ENCODE measurements at places on chromosomes 4 and X. TPM values are rescaled to one million over a fixed set of nuclear protein-coding genes. Genes with fewer than 3 reads are reported as not detected.

Gene IL2
- not detected for total RNA-seq

Gene F8
- total RNA-seq = 2.3 TPM

Gene CSAG3
- not detected for total RNA-seq

Gene ZFP42
- total RNA-seq = 0.77 TPM

DNA sequence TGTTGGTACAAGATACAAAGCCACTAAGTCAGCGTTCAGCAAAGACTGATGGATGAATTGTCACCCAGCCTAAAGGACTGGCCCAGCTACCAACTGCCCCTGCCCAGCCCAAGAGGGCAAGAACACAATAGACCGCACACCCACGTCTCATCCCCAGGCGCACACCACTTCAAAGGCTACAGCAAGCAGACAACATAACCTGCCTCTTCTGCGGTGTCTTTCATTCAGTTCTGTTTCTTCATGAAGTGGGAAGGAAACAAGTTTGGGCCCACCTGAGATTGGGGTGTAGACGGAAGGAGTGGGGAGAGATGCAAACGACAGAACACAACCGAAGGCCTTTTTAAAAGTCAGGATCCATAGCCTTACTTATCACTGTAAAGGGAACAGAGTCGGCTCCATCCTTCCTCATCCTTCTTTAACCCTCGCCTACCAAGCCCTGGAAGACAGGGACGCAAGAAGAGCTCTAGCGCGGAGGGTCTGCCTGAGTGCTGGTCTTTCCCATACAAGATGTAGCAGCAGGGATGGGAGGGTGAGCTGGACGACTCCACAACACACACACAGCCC, 691 bp downstream of the SCARB2 start:
- H3K4me3 ChIP-seq = peak overlapping the region; percentile 95
- peaks cover 58% of the 10 kb centered on the region for H3K4me1 ChIP-seq
- no peak for DNase-seq
- peak overlapping the region; percentile 96 for H3K27ac ChIP-seq

DNA sequence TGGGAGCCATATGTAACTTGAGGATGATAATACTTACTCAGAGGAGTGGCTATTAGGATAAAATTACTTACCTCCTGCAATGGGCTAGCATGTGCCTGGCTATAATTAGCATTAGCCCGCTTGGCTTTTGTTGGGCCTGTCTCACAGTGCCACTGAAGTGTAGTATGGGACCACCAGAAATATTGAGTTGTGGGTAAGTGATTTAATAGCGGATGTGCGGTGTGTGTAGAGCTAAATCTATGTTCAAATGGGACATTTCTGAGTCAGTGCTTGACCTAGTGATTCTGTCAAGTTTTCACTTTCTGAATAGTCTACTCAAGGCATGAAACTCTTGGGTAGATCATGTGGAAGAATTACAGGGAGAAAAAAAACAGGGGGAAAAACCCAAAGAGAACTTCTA, 3.5 kb upstream of the CLNK start:
- DNase-seq = no peak
- H3K4me3 ChIP-seq = no peak overlapping the region
- H3K27me3 ChIP-seq = no peaks in the 10 kb centered on the region
- no peaks in the 10 kb centered on the region for H3K36me3 ChIP-seq

GRCh38 chrX:56762707-56763555, 33.9 kb downstream of the NBDY start:
- H3K27ac ChIP-seq = peak overlapping the region; percentile 65
- peaks cover 14% of the 10 kb centered on the region for H3K36me3 ChIP-seq
- no peak overlapping the region for H3K4me3 ChIP-seq
- H3K27me3 ChIP-seq = no peaks in the 10 kb centered on the region

- DNase-seq = peak; percentile 39
- peaks cover 78% of the 10 kb centered on the region for H3K27me3 ChIP-seq
- peaks cover 7% of the 10 kb centered on the region for H3K4me1 ChIP-seq
- H3K36me3 ChIP-seq = no peaks in the 10 kb centered on the region
- H3K4me3 ChIP-seq = peak within 1 kb of the TSS; percentile 80
- H3K27ac ChIP-seq = no peak within 1 kb of the TSS
Observed at GRCh38 chr4:21948347-21949072, at the start of gene KCNIP4. Gene KCNIP4, minus strand, starts transcription at chr4:21948772.
